ENCODE measurements at places on chromosomes 3 and 15.

GRCh38 chr3:45105855-45106671, 40.1 kb downstream of the CDCP1 start:
- peaks cover 3% of the 10 kb centered on the region for H3K36me3 ChIP-seq
- H3K4me1 ChIP-seq, result no peaks in the 10 kb centered on the region
- no peak for DNase-seq
- H3K4me3 ChIP-seq, result no peak overlapping the region

- H3K4me3 ChIP-seq, result no peak overlapping the region
- no peaks in the 10 kb centered on the region for H3K36me3 ChIP-seq
- H3K27me3 ChIP-seq, result no peaks in the 10 kb centered on the region
- H3K27ac ChIP-seq, result no peak overlapping the region
- no peak for DNase-seq
- H3K4me1 ChIP-seq, result no peaks in the 10 kb centered on the region
Observed at GRCh38 chr3:126935756-126936509, 47.0 kb upstream of the PLXNA1 start.

GRCh38 chr3:62238431-62238830, 134.9 kb downstream of the FEZF2 start:
- no peaks in the 10 kb centered on the region for H3K27me3 ChIP-seq
- no peaks in the 10 kb centered on the region for H3K36me3 ChIP-seq
- no peak overlapping the region for H3K27ac ChIP-seq
- H3K4me3 ChIP-seq, result no peak overlapping the region
- H3K4me1 ChIP-seq, result peaks cover 8% of the 10 kb centered on the region

GRCh38 chr3:112635674-112636073, 5.3 kb downstream of the CCDC80 start:
- no peaks in the 10 kb centered on the region for H3K36me3 ChIP-seq
- no peak overlapping the region for H3K4me3 ChIP-seq
- DNase-seq, result no peak
- H3K27ac ChIP-seq, result no peak overlapping the region
- H3K4me1 ChIP-seq, result peaks cover 6% of the 10 kb centered on the region

DNA sequence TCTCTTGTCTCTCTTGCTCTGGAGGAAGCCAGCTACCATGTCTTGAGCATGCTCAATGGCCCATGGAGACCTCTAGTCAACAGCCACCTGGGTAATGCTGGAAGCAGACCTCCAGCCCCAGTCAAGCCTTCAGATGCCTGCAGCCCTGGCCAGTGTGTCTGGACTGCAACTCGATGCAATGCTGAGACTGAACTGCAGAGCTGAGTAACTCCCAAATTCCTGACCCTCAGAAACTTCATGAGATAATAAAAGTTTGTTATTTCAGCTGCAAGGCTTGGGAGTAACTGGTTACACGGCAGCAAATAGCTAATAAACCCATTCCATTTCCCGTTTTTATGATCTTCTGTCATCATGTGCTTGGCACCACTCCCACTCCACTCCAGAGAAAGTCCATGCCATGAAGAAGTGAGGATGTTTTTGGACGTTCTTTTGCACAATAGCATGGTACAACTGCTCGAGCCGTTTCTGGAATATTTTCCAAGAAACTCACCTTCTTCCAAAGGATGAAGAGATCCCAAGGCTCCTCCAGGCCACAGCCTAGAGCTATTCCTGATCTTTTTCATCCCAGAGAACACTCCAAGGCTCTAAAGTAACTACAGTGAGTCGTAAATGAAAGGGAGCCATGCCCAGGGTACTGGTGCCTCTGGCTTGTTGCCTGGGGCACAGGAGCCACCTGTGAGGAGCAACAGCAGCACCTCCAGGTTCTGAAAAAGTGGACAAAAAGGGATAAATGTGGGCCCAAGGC, 72.0 kb upstream of the KLF13 start:
- H3K36me3 ChIP-seq, result no peaks in the 10 kb centered on the region
- DNase-seq, result no peak
- H3K4me3 ChIP-seq, result no peak overlapping the region
- H3K4me1 ChIP-seq, result no peaks in the 10 kb centered on the region
- H3K27me3 ChIP-seq, result no peaks in the 10 kb centered on the region

- H3K36me3 ChIP-seq, result no peaks in the 10 kb centered on the region
- 0 out of 2 replicates have a peak, but pooled peaks cover 1% of the 10 kb centered on the region for H3K4me1 ChIP-seq
- no peaks in the 10 kb centered on the region for H3K27me3 ChIP-seq
- H3K27ac ChIP-seq, result no peak overlapping the region
- H3K4me3 ChIP-seq, result peak overlapping the region; percentile 72
- DNase-seq, result no peak
Observed at GRCh38 chr3:142595581-142595950, 627 bp upstream of the PLS1 start.

DNA sequence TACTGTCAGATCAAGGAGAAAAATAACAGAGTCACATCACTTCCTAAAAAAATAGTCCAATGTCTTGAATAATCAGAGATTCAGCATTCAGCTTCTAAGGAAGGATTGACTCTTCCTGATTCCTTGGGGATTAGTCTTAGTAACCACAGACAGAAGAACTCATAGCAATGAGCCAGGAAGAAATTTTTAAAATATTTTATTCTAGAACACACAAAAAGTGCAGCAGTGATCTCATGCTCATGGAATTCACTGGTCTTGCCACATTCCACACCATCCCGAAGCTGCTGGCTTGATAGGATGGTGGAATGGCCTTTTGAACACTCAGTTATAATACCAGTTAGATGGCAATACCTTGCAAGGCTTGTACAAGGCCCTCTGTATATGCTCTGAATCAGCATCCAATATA, 43.0 kb upstream of the ABI3BP start:
- peaks cover 3% of the 10 kb centered on the region for H3K4me1 ChIP-seq
- no peak overlapping the region for H3K27ac ChIP-seq
- peak; percentile 20 for DNase-seq

GRCh38 chr3:9976721-9977709, 9.6 kb downstream of the EMC3 start:
- no peaks in the 10 kb centered on the region for H3K4me1 ChIP-seq
- no peak for DNase-seq

- no peaks in the 10 kb centered on the region for H3K27me3 ChIP-seq
- no peaks in the 10 kb centered on the region for H3K4me1 ChIP-seq
- DNase-seq, result no peak
- H3K36me3 ChIP-seq, result peaks cover 12% of the 10 kb centered on the region
- no peak overlapping the region for H3K27ac ChIP-seq
Observed at GRCh38 chr3:149163066-149163465, 33.6 kb downstream of the HPS3 start.

DNA sequence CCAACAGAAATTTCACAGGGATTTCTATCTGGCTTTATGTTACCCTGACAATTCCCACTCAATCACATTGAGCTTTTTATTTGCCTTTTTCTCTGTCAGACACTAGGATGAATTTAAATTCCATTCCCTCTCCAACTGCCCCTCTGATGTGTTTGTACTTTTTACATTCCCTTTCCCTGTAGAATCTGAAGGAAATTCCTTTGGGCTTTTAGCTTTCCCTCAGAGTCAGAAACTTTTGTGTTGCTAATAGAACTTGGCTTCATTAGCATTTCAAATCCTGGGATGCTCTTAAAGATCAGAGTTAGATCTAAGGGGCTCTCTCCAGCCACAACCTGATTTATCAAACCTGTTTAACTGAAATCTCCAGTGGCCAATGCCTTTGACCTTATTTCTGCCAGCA, 7.9 kb upstream of the RARB start:
- H3K27ac ChIP-seq, result no peak overlapping the region
- no peaks in the 10 kb centered on the region for H3K27me3 ChIP-seq
- peaks cover 10% of the 10 kb centered on the region for H3K4me1 ChIP-seq
- DNase-seq, result peak; percentile 43
- H3K4me3 ChIP-seq, result no peak overlapping the region
- no peaks in the 10 kb centered on the region for H3K36me3 ChIP-seq

- H3K4me1 ChIP-seq, result no peaks in the 10 kb centered on the region
- H3K27ac ChIP-seq, result no peak overlapping the region
- no peaks in the 10 kb centered on the region for H3K27me3 ChIP-seq
- no peak for DNase-seq
Observed at GRCh38 chr15:82798531-82799166, 7.2 kb downstream of the FSD2 start.

GRCh38 chr15:89680282-89680873, 1.2 kb upstream of the PLIN1 start:
- H3K27ac ChIP-seq, result no peak overlapping the region
- DNase-seq, result no peak
- H3K36me3 ChIP-seq, result no peaks in the 10 kb centered on the region
- H3K4me3 ChIP-seq, result no peak overlapping the region
- H3K27me3 ChIP-seq, result no peaks in the 10 kb centered on the region
- H3K4me1 ChIP-seq, result no peaks in the 10 kb centered on the region

DNA sequence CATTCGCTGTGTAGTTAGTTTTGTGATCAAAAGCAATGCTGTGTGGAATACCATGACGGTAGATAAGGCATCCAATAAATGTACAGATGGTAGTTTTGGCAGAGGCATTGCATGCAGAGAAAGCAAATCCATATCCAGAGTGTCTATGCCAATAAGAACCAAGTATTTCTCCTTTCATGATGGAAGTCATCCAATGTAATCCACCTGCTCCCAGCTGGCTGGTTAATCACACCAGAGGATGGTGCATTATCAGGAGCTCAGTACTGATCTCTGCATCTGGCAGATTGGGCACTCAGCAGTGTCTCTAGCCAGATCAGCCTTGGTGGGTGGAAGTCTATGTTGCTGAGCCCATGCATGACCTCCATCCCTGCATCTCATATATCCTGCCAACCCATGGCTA, 677.7 kb upstream of the NECTIN3 start:
- H3K4me1 ChIP-seq, result peaks cover 2% of the 10 kb centered on the region
- H3K4me3 ChIP-seq, result no peak overlapping the region
- H3K27ac ChIP-seq, result no peak overlapping the region
- no peaks in the 10 kb centered on the region for H3K36me3 ChIP-seq
- H3K27me3 ChIP-seq, result no peaks in the 10 kb centered on the region
- no peak for DNase-seq

- no peaks in the 10 kb centered on the region for H3K36me3 ChIP-seq
- no peak overlapping the region for H3K4me3 ChIP-seq
- H3K4me1 ChIP-seq, result no peaks in the 10 kb centered on the region
- H3K27me3 ChIP-seq, result no peaks in the 10 kb centered on the region
Observed at GRCh38 chr3:155791190-155791589, 14.9 kb downstream of the C3orf33 start.

- no peak overlapping the region for H3K4me3 ChIP-seq
- H3K4me1 ChIP-seq, result no peaks in the 10 kb centered on the region
- H3K36me3 ChIP-seq, result no peaks in the 10 kb centered on the region
Observed at GRCh38 chr3:153066983-153067382, 95.0 kb upstream of the RAP2B start.

DNA sequence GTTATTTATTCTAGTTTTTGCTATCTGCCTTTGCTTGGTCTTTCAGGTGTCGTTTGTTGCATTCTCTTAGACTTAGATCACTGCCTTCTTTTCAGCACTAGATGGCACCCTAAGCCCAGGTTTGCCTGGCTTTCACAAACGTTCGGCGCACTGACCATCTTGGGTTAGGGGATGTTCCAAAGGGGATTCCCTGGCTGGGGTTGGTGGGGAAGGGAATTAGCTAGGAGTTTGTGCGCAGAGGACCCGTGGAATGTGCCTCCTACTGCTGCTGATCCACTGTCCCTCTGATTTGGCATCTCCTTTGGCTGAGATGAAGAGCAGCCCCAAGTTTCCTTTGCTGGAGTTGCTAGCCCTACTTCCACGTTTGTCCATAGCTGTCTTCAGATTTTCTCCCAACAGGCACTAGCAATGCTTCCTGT, 33.9 kb downstream of the PFN2 start:
- no peak overlapping the region for H3K4me3 ChIP-seq
- no peaks in the 10 kb centered on the region for H3K27me3 ChIP-seq
- H3K36me3 ChIP-seq, result no peaks in the 10 kb centered on the region
- DNase-seq, result peak; percentile 66
- H3K27ac ChIP-seq, result no peak overlapping the region

All from iPS DF 6.9 (cell line).